EL (cell line): ENCODE measurements at places on chromosomes 2 and 18.

GRCh38 chr2:13128139-13128538 lies 411.4 kb downstream of the TRIB2 start:
- DNase-seq = no peak

GRCh38 chr18:79006106-79006795 lies 26.6 kb downstream of the SALL3 start:
- no peak for DNase-seq

GRCh38 chr2:229860334-229860733 lies 61.5 kb downstream of the TRIP12 start:
- no peak for DNase-seq

- no peak for DNase-seq
These were observed 53.6 kb upstream of the DDX18 start for GRCh38 chr2:117760916-117761315.

- DNase-seq = no peak
These were observed 129.4 kb downstream of the GCA start for GRCh38 chr2:162473296-162473695.

DNA sequence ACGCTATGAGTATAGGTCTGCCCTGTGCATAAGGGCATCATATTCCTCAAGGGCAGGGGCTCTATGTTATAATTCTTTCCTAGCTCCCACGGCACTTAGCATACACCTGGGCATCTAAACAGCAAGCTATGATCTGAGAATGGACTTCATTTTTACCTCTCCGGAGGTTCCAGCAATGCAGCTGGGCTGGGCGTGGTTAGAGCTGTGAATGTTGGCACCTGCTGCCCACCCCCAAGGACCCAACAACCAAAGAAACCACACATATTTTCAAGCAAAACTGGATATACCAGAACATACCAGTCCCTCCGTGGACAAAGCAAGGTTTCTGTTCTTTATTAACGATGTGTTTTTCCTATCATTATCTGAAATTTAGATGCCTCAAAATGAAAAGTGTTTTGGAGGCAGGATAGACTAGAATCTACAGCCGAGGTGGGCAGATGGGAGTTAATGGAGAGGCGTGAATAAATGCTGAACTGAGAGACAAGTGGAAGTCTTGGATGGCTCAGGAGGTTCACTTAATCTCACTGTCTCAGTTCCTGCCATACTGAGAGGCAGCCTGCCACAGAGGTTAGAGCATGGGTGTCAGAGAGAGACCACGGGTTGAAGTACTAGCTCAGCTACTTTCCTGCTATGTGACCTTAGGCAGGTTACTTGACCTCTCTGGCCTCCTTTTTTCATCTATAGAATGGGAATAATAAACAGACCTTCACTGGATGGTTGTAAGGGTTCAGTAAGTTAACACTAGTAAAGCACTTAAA lies 186.6 kb upstream of the SMAD2 start:
- no peak for DNase-seq

DNA sequence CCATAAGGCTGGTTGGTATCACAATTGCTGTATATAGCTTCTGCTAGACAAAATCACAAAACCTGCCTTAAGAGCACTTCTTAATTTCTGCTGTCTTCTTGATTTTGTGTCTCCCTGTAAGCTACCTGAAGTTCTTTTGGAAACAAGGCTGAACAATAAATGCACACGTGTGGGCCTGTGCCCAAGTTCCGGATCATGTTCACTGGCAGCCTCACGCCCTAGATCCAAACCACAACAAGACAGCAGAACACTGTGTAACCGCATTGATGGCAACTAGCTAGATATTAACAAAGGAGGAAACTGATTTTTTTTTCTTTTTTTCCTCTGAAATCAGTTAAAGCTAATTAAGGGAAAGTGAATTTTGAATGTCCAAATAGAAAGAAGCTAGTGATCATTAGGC lies 81.5 kb upstream of the LYPD6B start:
- DNase-seq = no peak

GRCh38 chr2:238999291-238999741 lies 151.4 kb downstream of the TWIST2 start:
- peak; percentile 7 for DNase-seq

DNA sequence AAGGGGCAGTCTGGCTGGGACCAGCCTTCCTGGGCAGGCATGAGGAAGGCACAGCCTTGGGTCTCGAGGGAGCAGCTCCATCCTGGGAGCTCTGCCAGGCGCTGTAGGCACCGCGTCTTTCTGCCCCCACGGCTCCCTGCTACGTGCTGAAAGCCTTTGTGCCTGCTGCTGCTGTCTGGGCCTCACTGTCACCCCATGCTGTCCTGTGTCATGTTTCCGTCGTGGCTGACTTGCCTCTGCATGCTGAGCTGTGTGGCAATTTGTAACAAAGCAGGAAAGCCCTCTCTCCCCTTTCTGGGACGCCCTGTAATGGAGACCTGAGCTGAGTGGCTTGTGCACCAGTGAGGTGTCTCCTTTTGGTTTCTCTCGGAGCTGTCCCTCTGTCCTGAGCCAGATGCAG lies 152.5 kb downstream of the TSN start:
- no peak for DNase-seq

GRCh38 chr2:40106061-40106460 lies 327.0 kb upstream of the THUMPD2 start:
- no peak for DNase-seq

DNA sequence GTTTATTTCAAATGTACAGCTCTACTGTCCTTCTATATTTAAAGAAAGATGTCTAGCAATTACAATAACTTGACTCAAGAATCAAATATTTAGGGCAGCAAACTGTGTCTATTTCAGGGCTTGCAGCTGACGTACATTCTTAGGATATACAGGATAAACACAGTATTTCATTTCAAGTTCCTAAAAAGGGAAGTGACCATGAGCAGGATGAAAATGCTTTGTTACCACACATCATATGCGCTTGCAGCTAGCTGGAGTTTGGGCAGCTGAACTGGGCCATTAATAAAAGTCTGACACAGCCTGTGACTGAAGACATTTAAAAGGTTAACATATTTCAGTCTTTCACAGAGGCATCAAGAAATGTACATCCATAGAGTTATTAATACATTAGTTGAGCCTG lies 264.6 kb upstream of the TRIB2 start:
- DNase-seq = no peak

DNA sequence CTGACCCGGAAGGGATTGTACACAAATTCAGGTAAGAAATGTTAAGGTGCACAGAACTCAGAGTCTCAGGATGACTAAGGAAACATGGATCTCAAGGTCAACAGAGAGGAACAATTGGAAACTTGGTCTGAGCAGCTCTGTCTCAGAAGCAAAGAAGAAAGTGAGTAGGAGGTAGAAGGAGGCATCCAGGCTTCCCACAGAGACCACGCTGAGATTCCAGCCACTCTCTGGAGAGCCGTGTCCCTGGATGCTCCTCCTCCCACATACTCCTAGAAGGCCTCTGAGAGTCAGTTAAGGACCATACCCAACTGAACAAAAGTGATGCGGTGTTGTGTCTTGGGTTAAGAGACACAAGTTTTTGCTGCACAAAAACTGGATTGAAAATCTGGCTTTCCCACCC lies 8.6 kb upstream of the PLB1 start:
- DNase-seq = no peak
